ENCODE measurements at places on chromosomes 3 and 15.

- DNase-seq, result no peak
These were observed 219.4 kb downstream of the UBE2E2 start for GRCh38 chr3:23422517-23422851.

GRCh38 chr3:64203216-64203615 is 22.1 kb downstream of the PRICKLE2 start:
- no peak for DNase-seq

- DNase-seq, result no peak
These were observed 109.9 kb upstream of the SYNPR start for GRCh38 chr3:63168179-63168578.

- no peak for DNase-seq
These were observed 7.7 kb downstream of the FILIP1L start for GRCh38 chr3:100106531-100107141.

DNA sequence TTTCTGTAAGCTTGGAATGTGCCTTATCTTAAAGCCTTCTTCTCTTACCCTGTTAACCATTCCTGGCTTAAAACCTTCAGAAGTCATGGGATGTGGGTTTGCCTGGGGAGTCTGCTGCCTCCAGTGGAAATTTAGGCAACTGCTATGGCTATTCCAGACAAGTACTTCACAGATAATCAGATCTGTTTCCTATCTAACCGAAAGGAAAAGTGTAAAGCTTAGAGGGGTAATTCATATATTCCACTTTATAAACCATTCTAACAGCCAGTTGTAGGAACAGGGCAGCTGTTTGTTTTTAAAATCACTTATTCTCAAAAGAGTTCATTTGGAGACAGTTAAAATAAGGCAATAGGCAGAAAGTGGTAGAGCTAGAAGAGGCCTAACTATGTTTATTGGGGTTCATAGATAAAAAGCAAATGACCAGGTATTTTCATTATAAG is 219.9 kb downstream of the TCF12 start:
- no peak for DNase-seq

DNA sequence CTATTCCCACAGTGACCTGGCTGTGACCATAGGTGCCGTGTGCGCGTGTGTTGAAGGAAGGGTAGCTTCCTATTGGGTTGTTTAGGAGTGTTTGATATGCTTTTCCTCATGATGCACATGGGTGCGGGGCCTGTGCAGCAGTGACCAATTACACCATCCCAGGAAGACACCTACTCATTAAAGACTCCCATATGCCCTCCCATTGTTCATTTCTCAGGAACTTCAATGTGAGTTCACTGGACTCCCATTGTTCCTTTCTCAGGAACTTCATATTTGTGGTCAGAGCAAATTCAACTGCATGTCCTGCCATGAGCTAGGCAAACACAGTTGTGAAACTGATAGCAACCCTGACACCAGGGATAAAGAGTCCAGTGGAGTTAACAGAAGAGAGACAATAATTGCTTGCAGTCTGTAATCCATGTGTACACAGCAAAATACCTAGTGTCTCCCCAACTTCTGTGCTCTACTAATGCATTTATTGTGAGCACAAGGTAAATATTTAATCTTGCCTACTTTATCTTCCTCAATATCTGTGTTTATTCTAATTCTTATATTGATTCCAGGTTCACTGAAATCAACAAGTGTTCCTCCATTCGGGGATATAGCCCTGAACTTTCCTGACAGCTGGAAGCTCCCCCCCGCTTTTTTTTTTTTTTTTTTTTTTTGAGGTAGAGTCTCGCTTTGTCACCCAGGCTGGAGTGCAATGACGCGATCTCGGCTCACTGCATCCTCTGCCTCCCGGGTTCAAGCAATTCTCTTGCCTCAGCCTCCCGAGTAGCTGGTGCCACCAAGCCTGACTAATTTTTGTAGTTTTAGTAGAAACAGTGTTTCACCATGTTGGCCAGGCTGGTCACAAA is 57.5 kb upstream of the GCNT3 start:
- no peak for DNase-seq

DNA sequence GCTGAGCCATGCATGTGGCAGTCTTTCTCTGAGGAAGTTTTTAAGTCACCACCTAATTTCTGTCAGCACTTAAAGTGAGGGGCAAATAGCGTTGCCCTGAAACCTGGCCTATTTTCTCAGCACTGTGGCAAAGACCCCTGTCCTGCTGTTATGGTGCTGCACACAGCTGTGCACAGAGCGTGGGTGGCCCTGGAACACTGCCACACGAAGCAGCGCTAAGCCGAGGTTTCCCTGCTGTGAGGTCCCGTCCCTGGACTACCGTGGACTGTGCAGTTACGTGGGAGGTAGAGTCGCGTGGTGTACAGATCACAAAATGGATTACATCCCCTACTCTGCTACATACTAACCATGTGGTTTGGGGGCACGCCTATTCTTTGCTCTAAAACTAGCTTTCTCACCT is 101.6 kb upstream of the NR2E3 start:
- no peak for DNase-seq

DNA sequence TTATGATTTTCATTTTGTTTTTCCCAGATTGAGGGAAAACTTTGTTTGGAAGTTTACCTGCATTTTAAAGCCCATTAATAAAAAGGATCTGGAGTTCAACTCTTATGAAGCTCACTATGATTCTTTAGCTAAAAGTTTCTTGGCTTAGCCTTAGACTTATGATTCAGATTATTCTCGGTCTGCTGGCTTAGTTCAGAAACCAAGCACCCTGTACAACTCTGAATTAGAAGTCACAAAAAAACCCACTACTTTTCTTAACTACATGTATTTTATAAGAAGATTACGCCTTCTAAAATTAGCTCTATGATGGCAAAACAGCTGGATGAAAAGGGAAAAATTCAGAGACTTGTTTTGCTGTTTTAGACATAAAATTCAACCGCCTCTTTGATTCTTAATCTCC is 14.3 kb upstream of the DENND4A start:
- no peak for DNase-seq

GRCh38 chr15:49327927-49328326 is 95.1 kb upstream of the FGF7 start:
- DNase-seq, result no peak

DNA sequence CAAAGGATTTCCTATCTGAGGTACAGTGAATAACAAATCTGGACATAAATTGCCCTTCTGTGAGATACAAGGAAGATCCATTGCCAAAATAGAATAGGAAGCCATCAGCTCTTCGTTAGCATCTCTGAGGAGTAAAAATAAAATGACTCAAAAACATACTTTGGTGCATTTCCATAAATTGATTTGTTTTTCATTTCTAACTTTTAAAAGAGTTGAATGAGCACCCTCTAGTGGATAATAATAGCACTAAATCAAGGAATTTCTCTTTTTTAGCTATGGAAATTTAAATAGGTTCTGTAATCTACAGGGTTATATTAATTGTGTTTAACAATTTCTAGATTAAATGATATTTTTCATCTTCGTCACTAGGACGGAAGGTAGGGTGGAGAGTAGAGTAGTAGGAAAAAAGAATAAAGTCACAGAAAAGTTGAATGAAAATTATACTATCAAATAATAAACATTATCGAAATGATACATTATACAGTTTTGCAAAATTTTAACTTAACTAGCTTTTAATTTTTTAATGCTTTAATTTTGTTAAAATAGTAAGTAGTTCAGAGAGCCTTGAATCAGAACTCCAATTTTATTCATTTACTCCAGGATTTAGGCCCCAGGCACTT is 6.4 kb downstream of the NSUN3 start:
- DNase-seq, result no peak

DNA sequence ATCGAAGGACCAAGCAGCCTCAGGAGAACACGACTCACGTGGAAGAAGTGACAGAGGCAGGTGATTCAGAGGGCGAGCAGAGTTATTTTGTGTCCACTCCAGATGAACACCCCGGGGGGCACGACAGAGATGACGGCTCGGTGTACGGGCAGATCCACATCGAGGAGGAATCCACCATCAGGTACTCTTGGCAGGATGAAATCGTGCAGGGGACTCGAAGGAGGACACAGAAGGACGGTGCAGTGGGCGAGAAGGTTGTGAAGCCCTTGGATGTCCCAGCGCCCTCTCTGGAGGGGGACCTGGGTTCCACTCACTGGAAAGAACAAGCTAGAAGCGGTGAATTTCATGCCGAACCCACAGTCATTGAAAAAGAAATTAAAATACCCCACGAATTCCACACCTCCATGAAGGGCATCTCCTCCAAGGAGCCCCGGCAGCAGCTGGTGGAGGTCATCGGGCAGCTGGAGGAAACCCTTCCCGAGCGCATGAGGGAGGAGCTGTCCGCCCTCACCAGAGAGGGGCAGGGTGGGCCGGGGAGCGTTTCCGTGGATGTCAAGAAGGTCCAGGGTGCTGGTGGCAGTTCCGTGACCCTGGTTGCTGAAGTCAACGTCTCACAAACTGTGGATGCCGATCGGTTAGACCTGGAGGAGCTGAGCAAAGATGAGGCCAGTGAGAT is 26.0 kb downstream of the SYNM start:
- DNase-seq, result no peak

DNA sequence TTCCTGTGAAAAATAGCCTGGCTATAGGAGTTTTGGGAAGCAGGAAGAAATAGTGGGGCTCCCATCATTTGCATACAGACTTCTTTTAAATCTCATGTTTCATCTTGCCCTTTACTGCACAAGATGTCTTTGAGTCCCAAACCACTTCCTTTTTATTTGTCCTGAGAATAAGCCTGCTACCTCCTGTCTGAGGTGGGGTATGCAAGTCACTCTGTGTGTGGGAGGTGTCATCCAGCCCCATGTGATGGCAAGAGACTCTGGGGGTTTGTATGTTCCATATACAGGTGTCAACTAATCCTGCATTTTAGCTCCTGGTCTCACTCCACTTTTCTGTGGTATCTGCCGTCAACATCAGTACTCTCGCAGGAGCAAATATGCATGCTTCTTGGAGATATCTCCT is 102.0 kb downstream of the OTOL1 start:
- DNase-seq, result no peak

DNA sequence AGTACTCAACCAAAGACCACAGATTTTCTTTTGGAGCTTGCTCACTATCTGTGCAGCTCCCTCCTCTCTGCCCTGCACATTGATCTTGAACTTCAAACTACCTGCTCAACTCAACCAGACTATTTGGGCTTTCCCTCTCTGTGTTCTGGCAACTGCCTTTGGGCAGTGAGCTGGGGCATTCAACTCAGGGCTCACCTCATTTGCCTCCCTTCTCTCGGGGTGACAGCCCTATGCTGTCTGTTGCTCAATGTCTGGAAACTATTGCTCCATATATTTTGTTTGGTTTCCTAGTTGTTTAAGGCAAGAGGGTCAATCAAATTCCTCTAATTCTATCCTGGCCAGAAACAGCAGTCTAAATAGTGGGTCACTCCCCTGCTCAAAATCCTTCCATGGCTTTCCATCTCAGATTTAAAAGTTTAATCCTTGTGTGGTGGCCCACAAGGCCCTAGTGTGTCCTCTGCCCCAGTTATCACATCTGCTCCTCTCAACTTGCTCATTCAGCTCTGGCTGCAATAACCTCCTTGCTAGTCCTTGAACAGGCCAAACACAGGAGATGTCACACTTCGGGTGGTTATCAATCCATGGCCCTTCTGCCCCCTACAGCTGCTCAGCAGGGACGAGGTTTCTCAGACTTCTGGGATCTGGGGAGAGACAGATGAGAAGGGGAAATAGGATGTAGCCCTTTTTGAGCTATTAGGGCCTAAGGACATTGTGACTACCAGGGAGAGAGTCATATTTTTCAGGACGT is 67.8 kb downstream of the SNRK start:
- DNase-seq, result no peak

DNA sequence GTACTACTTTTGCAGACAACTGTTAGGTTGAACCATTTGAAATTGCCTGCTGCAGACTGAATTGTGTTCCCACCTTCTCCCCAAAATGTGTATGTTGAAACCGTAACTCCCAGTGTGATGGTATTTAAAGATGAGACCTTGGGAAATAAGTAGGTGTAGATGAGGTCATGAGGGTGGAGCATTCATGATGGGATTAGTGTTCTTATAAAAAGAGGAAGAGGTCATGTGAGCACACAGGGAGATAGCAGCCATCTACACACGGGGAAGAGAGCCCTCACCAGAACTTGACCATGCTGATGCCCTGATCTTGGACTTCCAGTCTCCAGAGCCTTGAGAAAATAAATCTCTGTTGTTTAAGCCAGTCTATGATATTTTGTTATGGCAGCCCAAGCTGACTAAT is 17.4 kb upstream of the FHIT start:
- no peak for DNase-seq

- no peak for DNase-seq
These were observed 240.0 kb upstream of the GBE1 start for GRCh38 chr3:82001276-82001923.

DNA sequence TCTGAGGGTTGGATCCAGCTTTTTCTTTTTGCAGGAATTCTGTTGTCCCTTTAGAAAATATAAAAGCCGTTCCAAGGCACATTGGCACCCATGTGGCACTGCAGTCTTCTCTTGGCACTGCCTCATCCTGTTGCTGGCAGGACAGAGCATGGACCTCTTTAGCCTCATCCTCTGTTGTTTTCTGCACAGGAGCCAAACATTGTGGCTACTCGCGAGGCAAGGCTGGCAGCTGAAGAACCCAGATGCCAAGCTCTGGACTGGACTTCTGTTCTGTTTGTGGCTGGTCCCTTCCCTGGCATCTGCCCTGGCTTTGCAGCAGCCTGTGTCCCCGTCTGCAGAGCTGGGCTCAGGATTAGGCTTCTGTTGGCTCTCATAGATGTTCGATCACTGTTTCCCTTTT is 224.7 kb upstream of the TBC1D5 start:
- DNase-seq, result no peak

GRCh38 chr3:178804606-178805005 is 267.0 kb downstream of the ZMAT3 start:
- no peak for DNase-seq

DNA sequence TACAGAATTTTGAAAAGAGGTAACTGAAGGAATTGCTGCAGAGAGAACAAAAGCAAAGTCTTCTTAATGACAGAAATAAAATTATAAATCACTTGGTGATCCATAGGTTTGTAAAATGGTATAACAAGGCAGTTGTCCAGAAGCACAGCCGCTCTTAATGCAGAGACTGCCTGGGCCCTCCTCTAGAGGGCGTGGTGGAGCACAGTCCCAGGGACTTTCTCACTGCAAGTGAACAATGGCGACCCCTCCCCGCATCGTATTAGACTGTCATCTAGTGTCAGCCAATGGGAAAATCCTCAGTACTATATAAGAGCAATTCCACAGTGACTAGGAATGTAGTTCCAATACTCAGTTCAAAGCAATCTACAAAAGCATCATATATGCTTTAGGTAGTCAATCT is 26.4 kb upstream of the ZBED2 start:
- peak; percentile 69 for DNase-seq

GRCh38 chr3:76429581-76430177 is 610.2 kb upstream of the ROBO2 start:
- no peak for DNase-seq
